ENCODE measurements at places on chromosomes 7 and 10. TPM values are rescaled to one million over a fixed set of nuclear protein-coding genes. Genes with fewer than 3 reads are reported as not detected.

Gene SKIDA1
- total RNA-seq = 1.0 TPM

Gene SUMF2
- total RNA-seq = 125 TPM

Gene ADK
- 32.4 TPM for total RNA-seq

Gene HOXA5
- 5.1 TPM for total RNA-seq

Gene ANKRD16
- total RNA-seq = 8.0 TPM

Gene TMEM270
- 0.17 TPM for total RNA-seq

Measured in A549 treated with AZD2906 at 1 μM for 4 hours (cell line).